ENCODE measurements at places on chromosomes 1 and 21. TPM values are rescaled to one million over a fixed set of nuclear protein-coding genes. Genes with fewer than 3 reads are reported as not detected.
A peak's percentile ranks its signal among the peaks of the same experiment; 100 is the strongest.

- no peak for DNase-seq
Measured at GRCh38 chr1:85065550-85065949, 17.2 kb upstream of the MCOLN3 start.

Gene LIN28A
- total RNA-seq = not detected

GRCh38 chr1:19469004-19469403 is 16.3 kb downstream of the CAPZB start:
- DNase-seq = no peak

Gene PDC
- total RNA-seq = not detected

Gene LEFTY2
- not detected for total RNA-seq

Gene PADI1
- 4.5 TPM for total RNA-seq

GRCh38 chr1:13820456-13820855 is 120.5 kb downstream of the PRDM2 start:
- DNase-seq = no peak

- peak; percentile 25 for DNase-seq
Measured at GRCh38 chr1:226322986-226323385, 14.0 kb upstream of the LIN9 start.

GRCh38 chr1:209651138-209651587 is 1.1 kb downstream of the LAMB3 start:
- peak; percentile 91 for DNase-seq

DNA sequence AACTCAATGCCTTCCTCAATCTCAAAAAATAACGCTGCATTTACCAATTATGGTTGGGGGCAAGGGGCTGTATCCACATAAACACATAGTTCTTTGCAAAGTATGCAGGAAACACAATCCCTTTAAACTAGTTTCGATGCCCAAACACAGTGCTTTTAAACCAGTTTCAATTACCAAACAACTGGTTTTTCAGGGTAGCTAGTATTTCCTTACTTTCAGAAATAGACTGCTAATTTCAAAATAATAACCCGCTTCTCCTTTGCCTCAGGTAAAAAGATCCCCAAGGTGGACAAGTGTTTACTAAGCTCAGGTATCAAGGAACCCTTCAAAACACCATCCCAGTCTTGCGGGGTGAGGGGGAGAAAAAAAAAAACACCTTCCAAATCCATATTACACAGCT is 2.8 kb downstream of the SIPA1L2 start:
- DNase-seq = no peak

Gene OR2AK2
- not detected for total RNA-seq

DNA sequence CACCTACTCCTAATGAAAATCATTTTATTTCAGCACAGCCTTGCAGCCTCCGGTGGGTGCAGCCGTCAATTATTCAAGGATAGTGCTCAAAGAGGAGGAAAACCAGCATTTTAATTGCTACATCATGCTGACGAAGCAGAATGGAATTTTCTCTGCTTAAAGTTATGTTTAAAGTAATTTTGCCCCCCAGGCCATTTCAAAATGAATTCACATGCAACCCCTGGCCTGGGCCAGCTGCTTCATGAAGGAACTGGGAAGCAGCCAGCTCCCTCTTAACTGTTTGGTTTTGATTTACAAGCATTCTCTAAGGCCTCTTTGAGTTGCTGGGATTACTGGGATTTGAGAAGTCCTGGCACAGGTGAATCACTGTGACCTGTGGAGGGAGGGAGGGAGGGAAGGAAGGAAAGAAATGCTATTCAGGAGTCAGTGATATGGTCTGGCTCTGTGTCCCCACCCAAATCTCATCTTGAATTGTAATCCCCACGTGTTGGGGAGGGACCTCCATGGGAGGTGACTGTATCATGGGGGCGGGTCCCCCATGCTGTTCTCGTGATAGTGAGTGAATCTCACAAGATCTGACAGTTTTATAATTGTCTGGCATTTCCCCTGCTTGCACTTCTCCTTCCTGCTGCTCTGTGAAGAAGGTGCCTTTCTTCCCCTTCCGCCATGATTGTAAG is 66.0 kb downstream of the PGBD5 start:
- DNase-seq = no peak

- DNase-seq = no peak
Measured at GRCh38 chr21:46028573-46029091, 47.1 kb downstream of the COL6A1 start.

Gene GSTM5
- not detected for total RNA-seq

Gene CTPS1
- total RNA-seq = 73.2 TPM

GRCh38 chr1:25694167-25695007 is 77.8 kb downstream of the MAN1C1 start:
- DNase-seq = no peak

DNA sequence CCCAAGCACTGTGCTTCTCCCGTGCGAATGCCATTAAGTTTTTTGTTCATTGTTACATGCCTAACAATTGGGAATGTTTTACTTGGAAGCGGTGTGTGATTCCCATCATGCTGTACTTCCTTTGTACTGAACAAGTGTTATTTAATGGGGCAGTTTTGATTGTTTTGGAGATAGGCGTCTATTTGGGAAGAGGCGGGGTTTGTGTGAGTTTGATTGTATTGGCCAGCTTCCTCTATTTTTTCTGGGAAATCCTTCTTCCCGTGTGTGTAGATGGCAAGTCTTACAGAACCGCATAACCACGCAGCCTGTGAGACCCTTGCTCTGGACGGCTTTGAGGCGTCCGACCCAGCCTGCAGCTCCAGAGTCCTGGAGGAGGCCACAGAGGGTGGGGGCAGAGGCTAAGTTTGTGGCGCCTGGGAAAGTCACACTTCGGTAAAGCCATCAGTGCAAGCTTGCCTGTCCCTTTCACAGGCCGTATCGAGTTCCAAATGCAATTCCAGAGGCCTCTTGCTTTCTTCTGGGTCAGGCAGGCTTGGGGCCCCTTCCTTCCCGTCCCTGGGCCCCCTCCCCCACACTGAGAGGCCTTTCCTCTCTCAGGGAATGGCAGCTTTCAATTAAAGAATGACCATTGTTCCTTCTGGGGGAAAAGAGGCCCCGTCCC is 210.3 kb downstream of the TOMM20 start:
- DNase-seq = no peak

- no peak for DNase-seq
Measured at GRCh38 chr1:91631718-91632330, 131.2 kb downstream of the CDC7 start.

DNA sequence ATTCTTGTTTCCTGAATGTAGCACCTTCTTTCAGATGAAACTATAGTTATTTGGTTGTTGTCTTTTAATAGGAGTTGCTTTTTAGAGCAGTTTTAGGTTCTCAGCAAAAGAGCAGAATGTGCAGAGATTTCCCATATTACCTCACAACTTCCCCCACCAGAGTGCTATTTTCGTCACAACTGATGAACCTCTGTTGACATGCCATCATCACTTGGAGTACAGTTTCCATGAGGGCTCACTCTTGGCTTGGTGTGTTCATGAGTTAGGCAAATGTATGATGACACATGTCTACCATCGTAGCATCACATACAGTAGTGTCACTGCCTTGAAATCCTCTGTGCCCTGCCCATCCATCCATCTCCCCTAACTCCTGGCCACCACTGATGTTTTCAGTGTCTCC is 3.7 kb downstream of the IBA57 start:
- DNase-seq = no peak

Gene FCGR3B
- total RNA-seq = not detected

GRCh38 chr1:206512058-206512850 is 4.9 kb downstream of the RASSF5 start:
- DNase-seq = no peak

DNA sequence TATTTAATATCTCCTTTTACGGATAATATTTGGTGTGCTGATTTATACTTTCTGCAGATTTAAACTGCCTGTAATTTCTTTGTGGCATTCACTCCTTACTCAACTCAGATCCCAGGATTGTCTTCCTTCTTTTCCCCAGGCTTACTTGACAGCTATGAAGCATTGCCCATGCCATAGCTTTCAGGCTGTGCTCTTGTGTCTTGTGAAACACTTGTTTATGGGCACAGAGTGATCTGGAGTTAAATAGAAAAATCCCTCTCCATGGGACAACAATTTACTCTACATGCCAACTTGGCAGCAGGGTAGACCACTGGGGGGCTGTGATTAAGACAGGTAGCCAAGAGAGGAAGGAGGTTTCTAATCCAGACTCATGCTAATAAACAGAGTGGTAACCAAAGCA is 57.4 kb downstream of the PPP1R12B start:
- no peak for DNase-seq

- no peak for DNase-seq
Measured at GRCh38 chr21:36769051-36769839, 70.3 kb downstream of the SIM2 start.

- DNase-seq = no peak
Measured at GRCh38 chr1:92342401-92342800, 43.5 kb downstream of the RPAP2 start.

DNA sequence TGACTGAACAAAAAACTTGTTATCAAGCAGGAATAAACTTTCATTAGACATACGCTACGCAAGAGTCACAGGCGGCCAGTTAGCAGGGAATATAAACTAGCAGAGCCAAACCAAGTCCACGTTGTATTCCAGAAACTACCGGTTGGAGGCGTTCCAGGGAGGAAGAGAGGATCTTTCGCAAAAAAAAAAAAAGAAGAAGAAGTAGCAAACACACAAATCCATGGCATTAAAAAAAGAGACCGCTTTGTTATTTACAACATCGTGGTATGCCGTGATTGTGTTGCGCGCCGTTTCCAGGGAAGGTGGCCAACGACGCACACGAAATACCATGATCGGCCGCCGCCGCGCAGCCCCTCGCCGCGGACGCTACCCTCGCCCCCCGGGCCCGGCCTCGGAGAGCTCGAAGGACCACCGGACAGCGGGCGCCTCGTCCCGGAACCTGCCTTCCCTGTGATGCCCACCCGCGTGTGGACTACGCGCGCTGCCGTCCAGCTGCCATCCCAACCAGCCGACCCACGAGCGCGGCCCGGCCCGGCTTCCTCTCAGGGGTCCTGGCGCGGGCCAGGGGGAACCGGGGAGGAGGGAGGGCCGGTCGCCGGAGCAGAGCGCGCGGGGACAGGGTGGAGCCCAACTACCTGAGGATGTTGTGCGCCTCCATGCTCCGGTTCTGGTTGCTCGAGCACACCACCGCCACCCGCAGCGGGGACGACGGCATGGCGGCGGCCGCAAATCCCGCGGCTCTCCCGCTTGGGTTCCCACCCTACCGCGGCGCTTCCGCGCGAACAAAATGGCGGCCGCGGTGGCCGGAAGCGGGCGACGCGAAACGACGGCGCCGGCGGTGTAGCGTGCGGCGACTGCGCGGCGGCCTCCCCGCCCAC is 581 bp downstream of the SSU72 start:
- peak; percentile 48 for DNase-seq

GRCh38 chr1:60470246-60470645 is 396.7 kb upstream of the C1orf87 start:
- no peak for DNase-seq

GRCh38 chr1:153374071-153374470 is 1.4 kb downstream of the S100A12 start:
- DNase-seq = no peak

DNA sequence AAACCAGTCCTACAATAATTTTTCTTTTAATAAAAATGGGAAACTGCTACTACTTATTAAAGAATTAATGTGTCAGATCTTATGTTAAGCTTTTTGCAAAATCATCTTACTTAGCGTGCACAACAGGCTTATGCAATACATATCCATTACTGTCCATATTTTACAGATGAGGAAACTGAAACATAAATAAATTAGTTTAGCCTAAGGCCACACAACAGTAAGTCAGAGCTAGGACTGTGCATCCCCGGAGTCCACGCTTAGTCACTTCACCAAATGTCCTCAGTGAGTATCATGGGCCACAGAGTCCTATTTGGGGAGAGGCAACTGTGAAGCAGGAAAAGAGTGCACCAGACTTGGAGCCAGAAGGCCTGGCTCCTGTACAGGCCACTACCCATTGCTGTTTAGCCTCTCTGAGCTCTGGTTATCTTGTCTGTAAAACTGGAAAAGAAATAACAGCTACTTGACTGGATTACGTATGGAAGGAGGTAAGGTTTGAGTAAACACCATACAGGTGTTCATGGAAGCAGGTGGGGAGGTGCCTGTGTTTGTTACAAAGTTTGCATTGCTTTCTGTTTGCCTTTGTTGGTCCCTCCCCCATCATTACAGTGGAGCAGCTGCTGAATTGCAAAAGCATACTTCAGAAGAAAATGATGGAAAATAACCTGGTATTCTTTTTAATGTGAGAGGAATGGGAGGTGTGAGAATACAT is 192.8 kb downstream of the FCRL5 start:
- DNase-seq = no peak

Gene LCE2A
- total RNA-seq = not detected

Gene ERICH3
- 0.15 TPM for total RNA-seq

GRCh38 chr1:232988572-232989040 is 38.2 kb downstream of the NTPCR start:
- no peak for DNase-seq

GRCh38 chr1:56229186-56229585 is 350.2 kb downstream of the PLPP3 start:
- no peak for DNase-seq

- DNase-seq = no peak
Measured at GRCh38 chr21:42098957-42099505, 27.9 kb downstream of the UMODL1 start.

- DNase-seq = peak; percentile 89
Measured at GRCh38 chr1:28668191-28668955, at the start of gene GMEB1. Gene GMEB1, plus strand, starts transcription at chr1:28668784. Its CDS starts 14,829 bp downstream, at chr1:28683613.

GRCh38 chr1:174999936-175000696 is at the start of gene CACYBP:
Gene CACYBP, plus strand, starts transcription at chr1:174999947. Its CDS starts 234 bp downstream, at chr1:175000181.
- DNase-seq = no peak

Gene SPRR1B
- 3.1 TPM for total RNA-seq

DNA sequence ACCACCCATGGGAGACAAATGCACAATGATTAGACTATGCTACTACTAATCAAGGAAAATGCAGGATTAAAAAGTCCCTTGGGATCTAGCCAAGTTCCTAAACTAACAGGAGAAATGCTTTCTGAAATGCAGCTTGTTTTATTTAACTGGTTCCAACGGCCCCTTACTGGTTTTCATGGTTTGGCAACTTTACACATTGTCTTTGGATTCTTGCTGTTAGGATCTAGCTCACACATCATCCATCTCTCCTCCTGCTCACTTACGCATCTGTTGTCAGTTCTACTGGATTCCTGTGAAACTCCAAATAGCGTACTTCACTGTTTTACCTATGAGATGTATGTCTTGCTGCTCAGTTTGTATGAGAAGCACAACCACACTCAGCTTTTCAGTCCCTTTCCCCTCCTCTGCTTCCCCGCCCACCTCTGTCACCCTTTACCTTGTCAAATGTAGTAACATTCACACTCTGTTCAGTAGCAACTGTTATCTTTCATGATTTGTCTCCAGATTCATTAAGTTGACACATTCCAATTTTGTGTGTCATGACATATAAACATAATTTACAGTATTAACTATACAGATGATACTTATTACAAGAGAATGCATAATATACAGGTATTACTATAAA is 130.1 kb downstream of the SIM2 start:
- no peak for DNase-seq

GRCh38 chr1:192580351-192580962 is 4.9 kb downstream of the RGS1 start:
- DNase-seq = peak; percentile 42

Data from Calu3 (cell line).